Sciatic nerve (tissue), 2 donors: ENCODE measurements at places on chromosomes 12 and 14.

GRCh38 chr14:85041618-85042017, 488.3 kb upstream of the FLRT2 start:
- DNase-seq, result no peak

DNA sequence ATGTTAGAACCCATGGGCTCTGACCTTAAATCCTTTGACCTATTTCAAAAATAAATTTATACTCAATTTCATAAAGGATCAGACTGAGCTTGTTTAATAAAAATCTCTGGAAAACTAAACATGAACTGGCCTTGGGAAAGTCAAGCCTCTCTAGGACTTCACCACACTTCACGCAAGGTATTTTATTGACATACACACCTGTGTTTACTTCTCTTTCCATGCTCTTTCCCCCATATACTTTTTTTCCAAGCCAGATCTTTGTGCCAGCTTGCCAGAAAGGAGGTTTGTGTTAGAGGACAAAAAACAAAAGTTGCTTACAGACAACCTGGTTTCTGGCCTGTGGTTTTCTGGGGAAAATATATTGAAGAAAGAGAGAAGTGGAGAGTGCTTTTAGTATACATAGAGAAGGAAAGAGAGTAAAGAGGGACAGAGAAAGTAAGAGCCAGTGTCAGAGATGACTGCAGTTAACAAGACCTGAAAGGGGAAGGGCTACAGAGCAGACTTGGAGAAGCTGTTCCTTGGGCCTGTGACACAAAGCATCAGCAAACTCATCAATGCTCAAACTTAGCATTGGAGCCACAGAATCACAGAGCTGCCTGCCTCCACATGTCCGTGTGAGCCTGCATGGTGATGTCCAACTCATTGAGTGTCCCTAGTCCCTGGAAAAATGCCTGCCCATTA, 77.3 kb upstream of the TMTC2 start:
- no peak for DNase-seq

- DNase-seq, result no peak
These were observed 19.7 kb downstream of the AGAP2 start for GRCh38 chr12:57718641-57719528.

DNA sequence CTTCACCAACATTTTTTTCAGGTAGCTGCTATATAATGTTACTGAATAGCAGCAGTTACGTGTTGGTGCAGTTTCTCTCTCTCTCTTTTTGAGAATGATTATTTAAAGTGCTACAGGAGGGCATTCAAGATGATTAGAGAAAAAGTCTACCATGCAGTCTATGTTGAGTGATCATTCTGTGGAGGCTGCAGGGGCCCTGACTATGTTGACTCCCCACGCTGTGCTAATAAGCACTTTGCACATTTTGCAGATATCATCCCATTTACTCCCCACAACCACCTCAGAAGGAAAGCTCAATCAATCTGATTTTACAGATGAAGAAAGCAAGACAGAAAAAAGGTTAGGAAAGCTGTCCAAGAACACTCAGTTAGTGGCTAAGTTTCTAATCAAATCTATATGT, 87.8 kb downstream of the RTN1 start:
- no peak for DNase-seq

DNA sequence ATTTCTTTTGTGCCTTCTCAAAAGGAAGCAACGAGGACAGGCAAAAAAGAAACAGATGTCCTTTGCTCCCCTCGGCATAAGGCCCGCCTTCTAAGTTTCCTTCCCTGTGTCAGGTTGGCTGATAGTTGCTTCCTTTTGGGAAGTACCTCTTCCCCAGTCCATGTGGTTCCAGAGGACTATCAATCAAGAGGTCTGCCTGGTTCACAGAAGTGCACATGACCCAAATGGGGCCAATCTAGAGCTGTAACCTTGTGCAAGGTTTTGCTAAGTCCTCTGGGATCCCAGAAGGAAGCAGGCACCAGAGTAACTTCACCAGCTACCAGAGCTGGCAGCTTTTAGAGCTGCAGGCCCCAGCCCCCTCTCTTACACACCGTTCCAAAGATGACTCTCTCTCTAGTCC, 42.6 kb downstream of the TMEM63C start:
- no peak for DNase-seq

GRCh38 chr14:58298477-58299400, at the start of gene ARID4A:
ARID4A (plus strand) TSS chr14:58298555; CDS start chr14:58299855, 1,300 bp downstream.
- peak; percentile 90 for DNase-seq

GRCh38 chr12:94595152-94595551, 55.2 kb downstream of the TMCC3 start:
- no peak for DNase-seq

DNA sequence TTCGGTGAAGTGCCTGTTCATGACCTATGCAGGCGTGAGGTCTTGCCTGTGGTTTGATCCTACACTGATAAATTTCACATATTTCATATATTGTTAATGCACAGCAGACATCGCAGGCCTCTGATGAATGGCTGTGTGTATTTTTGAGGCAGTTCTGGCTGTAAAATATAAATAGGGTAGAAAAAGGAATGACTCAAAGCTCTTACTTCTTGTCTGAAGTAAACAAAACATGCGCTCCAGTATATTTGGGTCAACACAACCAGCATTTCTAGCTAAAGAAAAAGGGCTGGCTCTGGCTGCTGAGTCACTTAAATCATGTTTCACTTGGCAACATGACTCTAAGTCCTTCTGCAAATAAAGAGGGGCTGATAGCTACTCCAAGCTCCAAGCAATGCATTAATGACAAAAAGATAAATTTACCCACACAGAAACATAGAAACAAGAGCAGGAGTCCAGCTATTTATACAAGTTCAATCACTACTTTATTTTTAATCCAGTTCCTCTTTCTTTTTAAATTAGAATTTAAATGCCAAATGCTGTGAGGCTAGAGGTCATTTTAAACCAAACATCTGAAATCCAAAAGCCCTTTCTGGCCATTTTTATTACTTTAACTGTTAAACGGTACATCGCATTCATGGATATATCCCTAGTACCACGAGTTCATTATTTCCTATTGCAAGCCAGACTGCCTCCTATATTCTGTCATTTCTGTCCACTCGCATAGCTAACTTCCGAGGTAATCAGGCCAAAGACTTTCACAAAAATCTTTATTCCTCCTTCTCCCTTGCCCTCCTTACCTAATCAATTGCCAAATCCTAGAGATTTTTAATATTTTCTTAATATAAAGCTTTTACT, 54.3 kb upstream of the TMCC3 start:
- DNase-seq, result no peak

DNA sequence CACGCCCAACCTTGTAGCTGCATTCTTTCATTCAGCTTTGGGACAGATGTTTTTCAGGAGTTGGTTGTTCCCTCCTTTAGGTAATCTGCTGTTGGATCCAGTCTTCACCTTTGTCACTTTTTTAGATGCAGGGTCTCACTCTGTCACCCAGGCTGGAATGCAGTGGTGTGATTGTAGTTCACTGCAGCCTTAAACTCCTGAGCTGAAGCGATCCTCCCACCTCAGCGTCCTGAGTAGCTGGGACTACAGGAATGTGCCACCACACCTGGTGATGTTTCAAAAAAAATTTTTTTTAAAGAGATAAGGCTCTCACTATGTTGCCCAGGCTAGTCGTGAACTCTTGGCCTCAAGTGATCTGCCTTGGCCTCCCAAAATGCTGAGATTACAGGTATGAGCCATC, 164.3 kb downstream of the KTN1 start:
- no peak for DNase-seq

GRCh38 chr12:114665411-114666260, 18.3 kb downstream of the TBX3 start:
- no peak for DNase-seq

DNA sequence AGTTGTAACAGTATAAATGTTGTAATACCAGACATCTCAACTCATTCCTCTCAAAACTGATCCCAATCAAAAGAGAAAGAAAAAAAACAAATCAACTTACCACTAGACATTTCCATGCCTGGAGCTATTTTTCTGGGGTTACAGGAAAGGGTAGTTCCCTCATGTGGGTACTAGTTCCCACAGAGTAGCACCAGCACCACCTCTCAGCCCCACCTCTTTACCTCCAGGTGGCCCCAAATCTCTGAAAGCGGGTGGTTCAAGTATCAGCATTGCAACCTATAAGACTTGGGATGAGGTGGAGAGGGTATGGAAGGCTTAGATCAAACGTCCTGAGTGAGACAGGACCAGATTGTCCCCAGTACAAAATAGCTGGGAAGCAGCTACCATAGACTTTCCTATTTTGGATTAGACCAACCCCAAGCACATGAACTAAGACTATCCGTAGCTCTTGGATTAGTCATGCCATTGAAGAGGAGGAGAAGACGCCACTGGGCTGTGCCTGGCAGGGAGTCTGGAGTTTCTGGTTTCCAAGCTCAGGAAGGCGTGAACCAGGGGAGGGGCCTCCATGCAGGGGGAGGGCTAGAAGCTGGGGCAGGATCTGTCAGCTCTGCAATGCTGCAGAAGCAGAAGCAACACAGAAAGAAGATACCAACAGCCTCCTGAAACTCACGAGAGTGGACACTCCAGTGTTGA, at the start of gene SLC39A2:
Gene SLC39A2, plus strand, starts transcription at position 620 of the 693 bp plus-strand sequence. CDS start 154 bp downstream, outside the sequence.
- DNase-seq, result peak; percentile 72

DNA sequence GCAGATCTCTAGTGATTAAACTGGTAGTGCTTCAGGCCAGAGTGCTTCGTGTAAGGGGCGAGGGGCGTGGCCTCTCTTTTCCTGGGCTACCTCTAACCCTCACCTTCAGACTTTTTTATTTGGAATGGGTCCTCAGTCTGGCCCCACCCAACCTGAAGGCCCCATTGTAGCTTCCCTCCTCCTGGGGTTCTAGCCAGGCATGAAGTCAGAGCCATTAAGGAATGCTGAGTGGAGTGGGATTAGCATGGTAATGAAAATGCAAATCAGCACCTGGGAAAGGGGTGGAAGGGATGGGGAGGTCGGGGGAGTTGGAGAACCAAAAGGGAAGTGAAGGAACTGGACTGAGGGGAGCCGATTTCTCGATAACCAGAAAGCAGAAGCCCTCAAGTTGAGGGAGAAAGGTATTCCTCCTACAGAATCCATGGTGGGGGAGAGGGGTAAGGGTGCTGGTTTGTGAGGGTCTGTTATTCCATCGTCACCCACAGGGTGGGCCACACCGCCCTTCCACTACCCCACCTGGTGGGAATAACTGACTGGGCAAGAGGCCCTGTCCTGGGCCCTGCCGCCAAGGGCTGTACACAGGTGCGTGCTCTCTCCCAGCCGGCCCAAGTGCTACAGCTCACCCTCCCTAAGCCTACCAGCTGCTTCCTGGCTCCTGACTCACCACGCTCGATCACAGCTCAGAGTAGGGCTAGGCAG, 14.1 kb downstream of the ZFHX2 start:
- DNase-seq, result no peak

DNA sequence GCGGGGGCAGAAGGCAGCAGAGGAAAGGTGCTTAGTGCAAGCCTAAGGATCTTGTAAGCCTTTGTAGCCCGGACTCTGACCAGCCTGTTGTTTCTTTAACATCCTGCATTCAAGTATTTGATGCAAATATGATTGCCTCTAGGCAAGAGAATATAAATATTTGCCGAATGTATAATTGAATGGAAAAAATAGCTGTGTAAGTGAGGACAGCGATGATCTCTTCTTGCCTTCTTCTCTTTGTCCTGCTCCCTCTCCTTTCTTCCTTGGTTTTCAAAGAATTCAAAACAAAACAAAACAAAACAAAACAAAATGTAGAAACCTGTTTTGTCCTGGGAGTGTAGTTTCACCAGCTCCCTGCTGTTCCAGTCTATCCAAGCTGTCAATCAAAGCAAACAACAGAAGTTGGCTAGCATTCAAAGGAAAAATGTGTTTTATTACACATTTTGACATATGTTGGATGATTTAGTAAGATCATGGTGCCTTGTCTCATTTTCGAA, 74.9 kb upstream of the CPM start:
- no peak for DNase-seq

GRCh38 chr12:2286461-2287131, 233.8 kb downstream of the CACNA1C start:
- DNase-seq, result no peak

DNA sequence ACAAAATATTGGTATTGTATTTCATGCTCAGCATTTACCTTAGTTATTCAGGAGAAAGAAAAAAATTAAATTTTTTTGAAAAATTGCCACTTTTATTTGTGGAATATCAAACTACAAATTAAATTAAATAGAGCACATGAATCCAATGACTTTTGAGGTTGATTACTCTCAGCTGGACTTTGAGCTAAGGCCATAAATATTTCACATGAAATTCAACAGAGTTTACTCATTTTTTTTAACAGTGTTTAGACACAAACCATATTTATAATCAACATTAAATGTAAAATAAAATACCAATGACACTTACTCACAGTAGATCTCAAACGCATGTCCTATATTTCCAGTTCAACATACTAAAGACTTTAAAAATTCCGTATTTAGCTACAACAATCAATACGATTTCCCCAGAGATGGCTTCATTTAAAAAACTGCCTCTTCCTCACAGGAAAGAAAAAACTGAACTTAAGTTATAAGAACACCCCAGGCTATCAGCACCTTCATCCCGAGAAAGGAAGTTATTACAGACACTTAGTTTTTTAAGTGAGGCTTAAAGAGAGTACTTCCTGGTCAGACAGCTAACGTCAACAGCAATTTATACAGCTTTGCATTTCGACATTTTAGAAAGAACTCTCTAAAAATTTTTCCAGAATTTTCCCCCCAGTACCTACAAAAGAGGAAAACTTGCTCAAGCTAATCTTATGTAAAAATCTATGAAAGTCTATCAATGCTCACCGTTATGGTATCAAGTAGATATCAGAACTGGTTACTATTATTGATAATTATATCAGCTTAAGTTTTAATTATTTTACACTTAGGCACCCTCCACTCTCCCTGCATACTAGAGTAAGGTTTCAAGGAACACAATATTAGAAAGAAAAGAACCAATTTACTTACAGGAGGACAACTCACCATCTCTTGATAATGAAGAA, 13.8 kb downstream of the TAOK3 start:
- DNase-seq, result no peak

DNA sequence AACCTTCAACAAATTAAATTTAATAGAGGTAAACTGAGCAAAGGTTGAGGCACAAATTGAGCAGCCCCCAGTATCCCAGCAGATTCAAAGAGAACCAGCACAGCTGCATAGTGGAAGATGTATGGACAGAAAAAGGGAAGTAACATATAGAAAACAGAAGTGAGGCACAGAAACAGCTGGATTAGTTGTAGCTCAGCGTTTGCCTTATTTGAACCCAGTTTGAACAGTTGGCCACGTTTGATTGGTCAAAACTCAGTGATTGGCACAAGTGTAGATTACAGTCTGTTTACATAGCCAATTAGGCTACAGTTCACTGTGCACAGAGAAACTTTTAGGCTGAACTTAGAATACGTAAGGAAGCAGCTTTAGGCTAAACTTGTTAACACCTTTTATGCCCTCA, 315.5 kb downstream of the RMST start:
- DNase-seq, result no peak

GRCh38 chr14:51562816-51563215, 88.9 kb upstream of the FRMD6 start:
- DNase-seq, result no peak

GRCh38 chr14:37035401-37035800, 137.0 kb downstream of the SLC25A21 start:
- DNase-seq, result no peak
